ENCODE measurements at places on chromosomes 11 and 22.

DNA sequence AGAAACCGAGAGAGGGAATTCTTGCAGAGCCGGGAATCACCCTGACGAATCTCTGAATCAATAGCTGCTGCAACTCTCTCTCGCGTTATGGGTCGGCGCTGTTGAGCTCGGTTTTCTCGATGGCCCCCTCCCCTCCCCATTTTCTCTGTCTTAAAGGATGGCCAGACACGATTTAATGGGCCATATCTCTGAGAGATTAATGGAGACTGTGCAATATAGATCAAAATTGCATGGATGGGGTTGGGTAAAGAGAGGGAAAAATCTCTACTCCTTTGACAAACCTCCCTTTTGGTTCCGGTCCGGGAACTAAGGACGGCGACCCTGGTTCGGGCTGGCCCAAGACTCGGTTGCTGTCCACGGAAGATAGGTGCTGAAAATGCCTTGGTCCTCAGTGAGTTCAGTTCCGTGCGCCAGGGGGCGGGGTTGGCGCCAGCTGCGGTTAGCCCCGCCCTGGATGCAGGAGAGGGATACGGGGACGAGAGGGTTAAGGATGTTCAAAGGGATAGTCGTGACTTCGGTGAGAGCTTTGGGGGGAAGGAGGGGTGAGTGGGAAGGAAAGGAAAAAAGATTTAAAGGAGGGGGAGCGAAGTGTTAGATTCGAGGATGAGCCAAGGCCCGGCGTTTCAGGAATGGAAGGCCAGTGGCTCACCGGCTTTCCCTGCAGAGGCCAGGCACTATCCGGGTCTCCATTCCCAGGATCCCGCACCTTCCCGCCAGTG is 103.6 kb upstream of the HSD17B12 start:
- DNase-seq, result peak; percentile 71

DNA sequence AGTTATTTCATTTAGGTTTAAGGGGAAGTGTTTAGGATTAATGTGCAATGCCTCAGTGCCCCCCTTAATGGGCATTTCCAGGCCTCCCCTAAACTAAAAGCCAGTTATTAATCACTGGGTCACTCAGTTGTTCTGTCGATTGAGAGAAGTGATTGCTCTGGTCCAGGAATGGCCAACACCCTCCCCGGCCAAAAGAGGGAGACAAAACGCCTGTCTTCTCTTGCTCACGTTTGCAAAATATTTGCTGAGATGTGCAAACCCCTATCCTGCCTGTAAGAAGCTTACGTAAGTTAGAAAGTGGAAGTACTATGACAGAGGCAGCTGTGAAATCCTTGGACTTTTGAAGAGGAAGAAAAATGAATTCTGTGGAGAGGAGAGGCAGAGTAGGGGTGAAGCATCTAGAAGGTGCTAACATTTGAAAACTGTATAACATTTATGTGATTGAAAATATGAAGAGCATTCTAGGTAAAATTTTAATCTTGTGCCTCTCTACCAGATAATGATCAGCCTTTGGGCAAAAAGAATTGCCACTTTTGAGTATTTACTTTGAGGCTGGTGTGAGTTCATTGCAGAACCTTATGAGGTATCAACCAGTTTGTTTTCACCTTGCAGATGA is 37.7 kb downstream of the NTM start:
- peak; percentile 7 for DNase-seq

DNA sequence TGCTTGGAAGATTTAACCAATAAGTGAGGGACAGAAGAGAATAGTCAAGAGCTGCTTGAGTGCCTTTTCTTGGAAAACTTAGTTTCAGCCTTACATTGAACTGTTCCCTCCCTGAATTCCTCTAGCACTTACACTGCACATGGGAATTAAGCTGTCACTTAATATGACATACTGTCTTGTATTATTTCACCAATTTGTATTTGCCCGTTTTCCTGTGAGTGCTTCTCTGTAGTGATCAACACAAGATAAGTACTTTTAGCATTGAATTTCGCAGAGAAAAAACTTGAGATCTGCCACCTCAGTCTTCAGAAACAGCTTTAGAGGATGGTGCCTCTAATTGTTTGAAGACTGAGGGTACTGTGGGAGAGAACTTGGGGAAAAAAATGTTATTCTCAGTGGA is 3.7 kb downstream of the SPCS2 start:
- no peak for DNase-seq

GRCh38 chr22:22246706-22247105 is 2.1 kb downstream of the VPREB1 start:
- no peak for DNase-seq

DNA sequence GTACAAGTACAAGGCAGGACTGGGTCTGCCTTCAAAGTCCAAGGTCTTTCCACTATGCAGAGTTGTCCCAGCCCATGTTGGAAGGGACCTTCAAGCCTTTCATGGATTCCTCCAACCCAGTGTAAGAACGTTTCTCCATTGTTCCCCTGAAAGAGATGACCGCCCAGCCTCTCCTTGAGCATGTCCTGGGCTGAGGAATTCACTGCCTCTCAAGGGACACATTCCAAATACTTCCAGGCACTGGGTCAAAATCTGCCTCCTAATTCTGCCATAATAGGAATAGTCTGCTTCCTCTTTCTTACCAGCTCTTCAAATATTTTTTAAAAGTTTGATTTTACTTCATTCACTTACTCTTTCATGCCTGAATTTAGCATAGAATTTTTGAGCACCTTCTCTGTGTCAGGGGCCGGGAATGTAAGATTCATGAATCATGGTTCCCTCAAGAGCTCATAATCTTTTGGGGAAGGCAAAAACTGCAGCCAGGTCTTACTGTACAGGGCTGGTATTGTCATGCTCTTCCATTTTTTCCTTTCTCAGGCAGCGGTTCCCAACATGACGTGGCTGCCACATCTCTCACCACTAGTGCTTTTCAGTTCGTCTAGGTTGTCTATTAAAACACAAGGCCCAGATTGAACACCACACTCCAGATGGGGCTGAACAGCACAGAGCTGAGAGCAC is 143.3 kb upstream of the TBCEL start:
- no peak for DNase-seq

DNA sequence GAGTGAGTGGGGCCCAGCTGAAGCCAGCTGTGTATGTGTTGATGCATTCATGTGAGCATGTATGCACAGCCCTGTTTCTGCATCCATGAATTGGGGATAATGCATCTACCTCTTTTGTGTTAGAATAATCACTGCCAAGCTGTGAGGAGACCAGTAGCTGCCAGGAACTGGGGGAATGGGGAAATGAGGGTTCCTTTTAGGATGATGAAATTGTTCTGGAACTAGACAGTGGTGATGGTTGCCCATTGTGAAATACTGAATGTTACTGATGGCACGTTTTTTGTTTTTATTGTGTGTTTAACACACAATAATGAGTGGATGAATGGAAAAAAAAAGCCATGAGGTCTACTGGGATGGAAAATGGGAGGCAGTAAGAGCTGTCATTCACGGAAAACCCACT is 45.3 kb upstream of the WNT11 start:
- DNase-seq, result peak; percentile 37

GRCh38 chr11:121367001-121367843 is 74.7 kb downstream of the SC5D start:
- peak; percentile 96 for DNase-seq

DNA sequence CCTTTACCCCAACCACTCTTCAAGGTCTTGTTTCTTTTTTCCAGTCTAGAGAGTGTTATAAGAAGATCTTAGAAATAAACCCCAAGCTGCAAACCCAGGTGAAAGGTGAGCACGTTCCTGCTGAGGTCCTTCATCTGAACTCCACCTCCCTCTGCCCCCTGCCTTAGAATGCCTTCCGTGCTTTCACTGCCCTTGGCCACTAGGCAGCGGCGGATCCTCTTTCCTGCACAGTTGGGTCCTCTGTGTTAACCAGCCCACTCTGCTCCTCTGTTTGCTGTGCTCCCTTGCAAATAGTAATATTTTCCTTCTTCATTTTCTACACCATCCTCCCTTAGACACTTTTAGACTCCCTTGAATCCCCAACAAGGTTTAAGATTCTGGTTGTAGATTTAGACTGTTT is 24.3 kb downstream of the TTC12 start:
- no peak for DNase-seq

- DNase-seq, result no peak
These were observed 10.6 kb downstream of the MED15 start for GRCh38 chr22:20517841-20518592.

GRCh38 chr11:19557720-19558140 is 154.9 kb upstream of the NAV2 start:
- DNase-seq, result peak; percentile 81
